ENCODE measurements at places on chromosomes 5 and 9.
A peak's percentile ranks its signal among the peaks of the same experiment; 100 is the strongest.

DNA sequence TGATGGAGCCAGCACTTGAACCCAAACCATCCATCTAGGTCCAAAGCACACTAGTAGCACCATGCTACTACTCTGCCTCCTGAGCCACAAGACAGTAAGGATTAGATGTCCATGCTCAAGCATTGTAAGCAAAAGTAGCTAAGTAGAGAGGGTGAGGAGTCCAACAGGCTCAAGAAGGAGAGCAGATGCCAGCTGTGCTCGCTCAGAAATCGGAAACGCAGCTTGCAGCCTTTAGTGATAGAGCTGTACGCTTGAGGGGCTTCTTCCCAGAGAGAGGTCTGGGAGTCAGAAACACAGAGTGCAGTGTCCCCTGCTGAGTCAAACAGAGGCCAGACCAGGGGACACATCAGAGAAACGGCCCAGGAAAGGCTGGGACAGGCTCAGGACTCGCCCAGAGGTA, 32.7 kb upstream of the GABRP start:
- no peak for DNase-seq

- no peak for DNase-seq
Measured at GRCh38 chr9:9275601-9276000, 1337.2 kb downstream of the PTPRD start.

DNA sequence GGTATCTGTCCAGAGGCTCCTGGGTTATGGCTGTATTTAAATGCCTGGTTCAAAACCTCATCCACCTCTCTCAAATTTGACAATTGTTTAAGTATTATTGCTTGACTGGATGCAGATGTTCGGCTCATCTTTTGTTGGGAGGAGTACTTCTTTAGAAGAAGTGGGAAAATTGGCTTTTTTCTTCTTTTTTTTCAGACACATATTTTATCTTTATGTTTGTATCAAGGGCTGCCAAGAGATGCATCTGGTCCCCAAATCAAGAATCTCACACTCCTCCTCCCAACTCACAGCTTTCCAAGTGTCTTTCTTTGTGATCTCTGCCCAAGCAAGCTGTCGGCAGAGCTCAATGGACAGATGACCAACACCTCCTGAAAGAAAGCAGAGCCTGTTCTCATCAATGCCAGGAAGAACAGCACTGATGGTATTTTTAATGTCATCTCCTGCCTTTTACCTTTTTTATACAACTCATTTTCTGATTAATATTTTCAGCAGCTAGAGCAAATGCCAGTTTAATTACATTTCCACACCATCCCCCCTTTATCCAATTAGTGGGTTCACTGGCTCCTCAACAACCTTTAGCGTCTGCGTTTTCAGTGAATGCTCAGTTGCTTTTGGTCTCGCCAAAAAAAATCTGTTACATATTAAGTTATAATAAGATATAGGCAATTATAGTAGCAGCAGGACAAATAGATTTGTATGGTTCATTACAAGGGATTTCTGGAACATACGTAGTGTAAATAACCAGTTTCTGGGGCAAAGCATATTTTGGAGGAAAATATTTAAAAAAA, 110.3 kb upstream of the SLIT3 start:
- no peak for DNase-seq

DNA sequence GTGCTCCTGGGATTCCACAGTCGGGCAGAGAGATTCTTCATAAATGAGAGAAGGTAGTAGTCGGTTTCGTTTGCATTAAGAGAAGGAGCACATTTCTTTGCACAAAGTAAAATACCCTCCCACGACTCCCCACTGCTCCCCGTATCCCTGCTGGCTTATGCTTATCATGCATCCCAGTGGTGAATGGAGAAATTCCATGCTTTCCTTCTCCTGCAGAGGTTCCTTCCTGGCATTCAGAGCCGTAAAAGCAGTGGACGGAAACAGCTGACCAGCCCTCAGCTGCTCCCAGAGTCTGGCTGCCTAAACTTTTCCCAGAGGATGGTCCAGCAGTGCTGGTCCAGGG, 93.1 kb downstream of the C9orf152 start:
- no peak for DNase-seq

- DNase-seq: no peak
Measured at GRCh38 chr5:133086366-133086875, 34.6 kb downstream of the HSPA4 start.

DNA sequence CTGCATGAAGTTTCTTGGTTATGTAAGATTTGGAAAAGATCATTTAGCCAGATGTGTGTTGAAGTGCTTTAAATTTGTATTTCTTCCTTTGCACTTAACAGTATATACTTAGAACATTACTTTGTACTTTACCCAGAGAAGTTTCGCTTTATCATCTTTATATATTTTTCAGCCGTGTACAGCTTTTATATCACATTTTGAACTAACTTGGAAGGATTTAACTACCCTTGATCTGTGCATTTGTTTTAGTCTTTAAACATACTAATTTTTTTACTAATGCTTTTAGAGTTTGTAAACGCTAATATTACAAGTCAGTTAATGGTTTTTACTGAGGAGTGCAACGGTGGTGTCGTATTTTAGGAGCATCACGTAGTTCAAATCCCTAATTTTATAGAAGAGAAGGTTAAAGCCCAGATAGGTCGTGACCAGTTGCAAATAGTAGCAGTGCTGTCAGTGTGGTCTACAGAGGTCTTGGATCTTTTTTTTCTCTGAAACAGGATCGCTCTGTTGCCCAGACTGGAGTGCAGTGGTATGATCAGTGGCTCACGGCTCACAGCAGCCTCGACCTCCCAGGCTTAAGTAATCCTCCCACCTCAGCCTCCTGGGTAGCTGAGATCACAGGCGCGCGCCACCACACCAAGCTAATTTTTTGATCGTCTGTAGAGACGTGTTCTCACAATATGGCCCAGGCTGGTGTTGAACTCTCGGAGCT, 2.0 kb downstream of the MATR3 start:
- peak; percentile 36 for DNase-seq

- DNase-seq: no peak
Measured at GRCh38 chr5:73022471-73023169, 66.8 kb downstream of the FCHO2 start.

DNA sequence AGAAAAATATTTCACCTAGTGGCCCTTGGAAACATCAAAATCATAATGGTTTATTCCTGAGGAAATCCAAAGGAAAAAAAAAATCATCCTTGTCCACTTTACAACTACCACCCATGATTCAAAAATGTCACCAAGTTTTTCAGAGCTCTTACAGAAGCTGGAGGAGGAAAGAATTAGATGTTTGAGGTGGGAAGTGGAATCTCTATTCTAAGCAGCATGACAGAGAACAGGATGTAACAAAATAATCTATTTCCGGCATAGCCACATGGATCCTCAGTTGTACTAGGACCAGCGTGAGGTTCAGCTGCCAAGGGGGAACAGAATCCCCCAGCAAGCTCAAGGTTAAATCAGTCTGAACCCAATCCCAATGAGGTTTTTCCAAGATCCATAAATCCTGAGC, 40.2 kb downstream of the FBXW11 start:
- no peak for DNase-seq

- no peak for DNase-seq
Measured at GRCh38 chr5:119397518-119398380, 41.9 kb downstream of the TNFAIP8 start.

DNA sequence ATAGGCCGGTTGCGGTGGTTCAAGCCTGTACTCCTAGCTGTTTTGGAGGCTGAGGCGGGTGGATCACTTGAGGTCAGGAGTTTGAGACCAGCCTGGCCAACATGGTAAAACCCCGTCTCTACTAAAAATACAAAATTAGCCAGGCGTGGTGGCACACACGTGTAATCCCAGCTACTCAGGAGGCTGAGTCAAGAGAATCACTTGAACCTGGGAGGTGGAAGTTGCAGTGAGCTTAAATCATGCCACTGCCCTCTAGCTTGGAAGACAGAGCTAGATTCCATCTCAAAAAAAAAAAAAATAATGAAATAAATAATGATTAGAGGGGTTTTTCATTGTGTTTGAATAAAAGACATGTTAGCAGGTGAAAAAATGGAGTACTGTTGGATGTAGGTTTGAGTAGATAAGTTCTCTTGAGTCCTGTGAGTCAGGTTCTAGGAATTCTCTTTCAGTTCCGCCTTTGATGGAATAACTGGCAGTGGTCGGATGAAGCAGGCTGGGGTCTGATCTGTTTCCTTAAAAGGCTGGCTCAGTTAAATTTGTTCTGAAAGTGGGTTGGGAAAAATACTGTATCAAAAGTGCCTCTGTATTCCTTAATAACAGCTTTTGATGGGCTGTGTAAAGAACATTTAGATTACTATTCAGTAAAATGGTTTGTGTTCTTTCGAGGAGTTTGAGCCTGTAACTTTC, 73.2 kb downstream of the AOPEP start:
- no peak for DNase-seq

DNA sequence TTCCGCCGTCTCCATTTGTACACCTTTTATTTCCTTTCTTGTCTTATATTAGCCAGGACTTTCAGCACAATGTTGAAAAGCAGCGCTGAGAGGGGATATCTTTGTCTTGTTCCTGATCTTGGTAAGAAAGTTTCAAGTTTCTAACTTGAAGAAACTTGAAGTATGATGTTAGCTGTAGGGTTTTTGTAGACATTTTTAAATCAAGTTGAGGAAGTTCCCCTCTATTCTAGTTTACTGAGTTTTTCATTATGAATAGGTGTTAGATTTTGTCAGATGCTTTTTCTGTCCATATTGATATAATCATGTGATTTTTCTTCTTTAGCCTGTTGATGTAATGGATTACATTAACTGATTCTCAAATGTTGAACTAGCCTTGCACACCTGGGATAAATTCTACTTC, 425.7 kb downstream of the PIK3R1 start:
- DNase-seq: no peak

GRCh38 chr5:141908796-141909195, 14.9 kb upstream of the DELE1 start:
- no peak for DNase-seq

DNA sequence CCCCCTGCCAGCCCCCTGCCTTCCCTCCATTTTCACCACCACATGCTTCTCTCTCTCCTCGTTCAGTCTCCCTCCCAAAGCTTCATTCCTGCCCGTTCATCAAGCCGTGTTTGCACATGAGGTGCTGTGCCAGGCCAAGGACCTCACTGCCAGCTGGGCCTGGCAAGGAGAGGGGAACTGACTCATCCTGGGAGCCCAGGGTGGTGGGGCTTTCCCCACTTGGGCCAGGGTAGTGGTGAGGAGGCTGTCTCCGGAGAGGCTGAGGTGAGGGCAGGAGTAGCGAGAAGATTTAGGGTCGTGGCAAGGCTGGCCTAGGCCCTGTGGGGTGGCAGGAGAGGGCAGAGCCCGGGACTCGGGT, 30.4 kb upstream of the NOTCH1 start:
- no peak for DNase-seq

DNA sequence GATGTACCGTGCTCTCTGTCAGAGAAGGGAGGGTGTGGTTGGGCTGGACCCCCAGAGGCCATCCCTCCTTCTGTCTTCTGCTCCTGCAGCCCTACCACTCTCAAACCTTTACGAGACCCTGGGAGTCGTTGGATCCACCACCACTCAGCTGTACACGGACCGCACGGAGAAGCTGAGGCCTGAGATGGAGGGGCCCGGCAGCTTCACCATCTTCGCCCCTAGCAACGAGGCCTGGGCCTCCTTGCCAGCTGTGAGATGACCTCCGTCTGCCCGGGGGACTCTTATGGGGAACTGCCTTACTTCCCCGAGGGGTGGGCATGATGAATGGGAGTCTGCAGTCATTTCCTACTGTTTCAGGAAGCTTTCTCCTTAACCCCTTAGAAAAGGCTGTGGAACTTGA, 17.5 kb downstream of the TGFBI start:
- DNase-seq: no peak

DNA sequence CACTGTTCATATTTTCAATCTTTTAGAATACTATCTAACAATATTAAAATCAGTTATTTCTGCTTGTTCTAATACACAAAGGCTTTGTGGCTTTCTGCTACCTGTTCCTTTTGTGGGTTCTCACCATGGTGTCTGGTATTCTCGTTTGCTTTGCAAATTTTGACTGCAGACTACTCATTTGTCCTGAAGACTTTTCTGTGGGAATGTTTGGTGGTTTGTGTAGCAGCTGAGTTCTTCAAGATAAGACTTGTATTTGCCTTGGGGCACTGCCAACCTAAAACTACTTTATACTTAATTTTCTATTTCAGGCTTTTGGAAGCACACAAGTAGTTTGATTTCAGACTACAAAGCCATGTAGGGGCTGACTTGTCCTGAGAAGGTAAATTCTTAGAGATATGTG, 11.1 kb downstream of the IL33 start:
- no peak for DNase-seq

DNA sequence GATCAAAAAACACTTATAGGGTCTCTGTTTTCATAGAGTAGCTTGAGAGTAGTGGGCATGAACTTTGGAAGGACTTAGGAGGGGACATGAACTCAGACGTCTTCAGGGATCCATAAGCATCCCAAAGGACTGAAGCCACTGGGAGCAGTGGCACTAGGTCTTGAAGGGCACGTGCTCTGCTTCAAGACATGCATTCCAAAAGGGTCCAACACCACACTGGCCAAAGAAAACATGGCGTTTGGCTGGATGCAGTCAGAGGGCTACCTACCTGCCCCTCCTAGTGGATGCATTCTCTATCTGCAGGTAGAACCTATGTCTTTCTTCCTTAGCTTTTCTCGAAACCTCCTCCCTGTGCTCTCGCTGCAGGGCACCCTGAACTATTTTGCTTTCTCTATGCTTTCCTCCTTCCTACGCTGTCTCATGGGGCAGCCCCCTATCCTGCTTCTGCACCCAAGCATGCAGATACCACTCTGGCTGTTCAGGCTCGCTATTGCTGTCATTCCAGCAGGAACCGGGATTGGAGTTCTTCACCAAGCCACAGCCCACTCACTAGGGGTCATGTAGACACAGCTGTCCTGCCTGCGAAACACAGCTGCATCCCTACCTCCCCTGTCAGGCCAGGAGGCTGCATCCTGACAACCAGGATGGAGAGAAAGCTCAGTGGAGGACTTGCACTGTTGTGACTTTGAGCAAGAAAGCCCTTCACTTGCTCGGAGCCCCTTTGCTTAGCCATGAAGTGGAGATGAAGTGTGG, 11.9 kb downstream of the FAM240B start:
- no peak for DNase-seq

DNA sequence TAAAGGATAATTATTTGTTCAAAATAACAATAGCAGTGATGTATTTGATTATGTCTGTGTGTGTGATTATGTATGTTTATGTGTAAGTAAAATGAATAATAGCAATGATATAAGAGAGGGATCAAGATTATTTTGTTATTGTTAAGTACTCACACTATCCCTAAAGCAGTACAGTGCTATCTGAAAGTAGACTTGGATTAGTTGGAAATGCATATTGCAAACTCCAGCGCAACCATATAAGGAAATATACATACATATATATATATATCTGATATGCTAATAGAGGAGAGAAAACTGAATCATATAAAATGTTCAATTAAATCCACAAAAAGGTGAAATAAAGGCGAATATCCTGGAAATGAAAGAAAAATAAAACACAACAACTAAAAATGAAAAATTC, 268.4 kb downstream of the HINT1 start:
- no peak for DNase-seq

GRCh38 chr9:90945336-90945735, 143.7 kb downstream of the SYK start:
- no peak for DNase-seq

- no peak for DNase-seq
Measured at GRCh38 chr9:103789686-103790085, 304.4 kb upstream of the SMC2 start.

Measured in retina (tissue), 1 donor.